ENCODE measurements at places on chromosomes 1 and 21.

- no peak for DNase-seq
These were observed 42.4 kb upstream of the ESRRG start for GRCh38 chr1:216765346-216766300.

DNA sequence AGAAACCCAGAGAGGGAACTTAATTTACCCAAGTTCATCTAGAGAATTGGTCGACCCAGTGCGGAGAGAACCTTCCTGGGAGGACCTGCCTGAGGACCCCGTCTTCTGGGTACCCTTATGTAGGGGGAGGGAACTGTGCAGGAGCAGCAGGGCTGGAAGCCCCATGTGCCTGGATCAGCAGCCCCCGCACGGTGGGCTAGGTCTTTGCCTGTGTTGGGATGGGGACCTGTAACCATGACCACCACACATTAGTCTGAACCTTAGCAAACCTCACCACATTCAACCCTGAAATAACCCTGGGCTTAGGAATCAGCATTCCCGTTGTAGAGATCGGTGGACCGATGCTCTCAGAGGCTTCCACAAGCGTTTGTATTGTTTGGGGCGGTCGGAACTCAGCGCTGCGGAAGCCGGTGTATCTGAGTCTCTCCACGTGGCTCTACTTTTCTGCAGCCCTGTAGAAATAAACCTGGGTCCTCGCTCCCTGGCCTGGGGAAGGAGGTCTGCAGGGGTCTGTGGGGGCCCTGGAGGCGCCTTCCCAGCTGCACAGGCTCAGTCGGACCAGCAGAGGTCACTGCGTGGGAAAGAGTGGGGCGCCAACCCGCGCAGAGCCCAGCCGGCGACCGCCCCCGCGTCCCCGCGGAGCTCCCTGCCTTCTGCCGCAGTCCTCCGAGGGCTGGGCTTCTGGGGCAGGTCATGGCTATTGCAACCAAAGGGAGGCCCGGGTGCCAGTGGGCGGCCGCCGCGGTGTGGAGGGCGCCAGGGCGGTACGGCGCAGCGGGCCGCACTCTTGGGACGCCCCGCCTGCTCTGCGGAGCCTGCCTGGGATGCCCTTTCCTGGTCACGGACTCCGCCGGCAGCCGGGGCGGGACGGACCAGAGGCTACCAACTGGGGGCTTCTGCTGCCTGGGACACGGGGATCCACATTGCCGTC, 36.2 kb upstream of the KCNA10 start:
- peak; percentile 27 for DNase-seq

DNA sequence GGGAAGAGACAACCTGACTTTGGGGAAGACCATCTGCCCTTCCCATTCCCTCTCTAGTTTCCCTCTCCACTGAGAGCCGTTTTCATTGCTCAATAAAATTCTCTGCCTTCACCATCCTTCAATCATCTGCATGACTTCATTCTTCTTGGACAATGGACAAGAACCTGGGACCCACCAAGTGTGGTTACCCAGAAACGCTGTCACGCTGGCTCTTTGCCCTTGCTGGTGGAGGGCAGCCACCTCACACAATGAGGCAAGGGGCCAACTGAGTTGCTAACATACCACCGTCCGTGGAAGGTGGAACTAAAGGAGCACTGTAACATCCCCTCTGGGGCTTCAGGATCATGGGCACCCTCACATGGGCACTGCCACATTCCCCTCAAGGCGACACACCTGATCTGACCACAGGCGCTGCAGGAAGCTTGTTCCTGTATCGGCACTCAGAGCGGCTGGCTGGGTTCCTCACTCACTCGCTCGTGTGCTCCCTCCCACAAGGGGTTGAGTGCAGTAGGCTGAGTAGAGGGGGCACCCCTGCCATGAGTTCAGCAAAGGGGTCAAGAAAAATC, 652.4 kb downstream of the PLPP3 start:
- DNase-seq = no peak

- no peak for DNase-seq
These were observed 65.7 kb upstream of the NEK2 start for GRCh38 chr1:211741116-211741515.

- no peak for DNase-seq
These were observed 1.5 kb downstream of the CD2 start for GRCh38 chr1:116755681-116756080.

- no peak for DNase-seq
These were observed 2.9 kb upstream of the GPR25 start for GRCh38 chr1:200869753-200870391.

- DNase-seq = no peak
These were observed 87.4 kb upstream of the KIF1B start for GRCh38 chr1:10122926-10123325.

GRCh38 chr21:18493422-18493821, 89.8 kb upstream of the TMPRSS15 start:
- DNase-seq = no peak

DNA sequence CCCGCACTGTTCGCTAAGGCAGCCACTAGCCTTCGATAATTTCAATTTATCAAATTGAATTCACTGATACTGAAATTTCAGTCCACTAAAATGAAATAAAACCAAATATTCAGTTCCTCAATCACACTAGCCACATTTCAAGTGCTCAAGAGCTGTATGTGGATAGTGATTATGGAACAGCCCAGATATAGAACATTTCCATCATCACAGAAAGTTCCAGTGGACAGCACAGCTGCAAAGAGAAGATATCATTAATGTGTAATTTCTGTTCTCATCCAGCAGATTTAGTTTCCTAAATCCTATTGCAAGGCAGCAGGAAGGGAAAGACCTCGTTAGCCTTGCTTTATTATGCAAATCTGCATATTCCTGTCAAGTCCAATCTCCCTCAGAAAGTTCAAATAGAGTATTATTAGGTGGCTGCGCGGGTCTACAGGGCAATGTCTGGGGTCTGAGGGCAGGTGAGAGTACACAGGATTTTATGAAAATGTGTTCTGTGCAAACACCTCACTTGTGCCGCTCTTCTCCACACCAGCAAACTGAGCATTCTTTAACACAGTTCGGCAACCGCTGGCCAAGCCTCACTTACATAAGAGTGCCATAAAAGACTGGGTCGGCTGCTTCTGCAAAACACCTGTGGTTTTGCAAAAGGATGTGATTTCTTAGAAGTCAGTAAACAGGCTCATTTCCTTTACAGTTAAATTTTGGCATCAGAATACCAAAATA, 22.4 kb downstream of the CAPZB start:
- DNase-seq = no peak

GRCh38 chr1:199002661-199003060, 363.8 kb downstream of the PTPRC start:
- no peak for DNase-seq

DNA sequence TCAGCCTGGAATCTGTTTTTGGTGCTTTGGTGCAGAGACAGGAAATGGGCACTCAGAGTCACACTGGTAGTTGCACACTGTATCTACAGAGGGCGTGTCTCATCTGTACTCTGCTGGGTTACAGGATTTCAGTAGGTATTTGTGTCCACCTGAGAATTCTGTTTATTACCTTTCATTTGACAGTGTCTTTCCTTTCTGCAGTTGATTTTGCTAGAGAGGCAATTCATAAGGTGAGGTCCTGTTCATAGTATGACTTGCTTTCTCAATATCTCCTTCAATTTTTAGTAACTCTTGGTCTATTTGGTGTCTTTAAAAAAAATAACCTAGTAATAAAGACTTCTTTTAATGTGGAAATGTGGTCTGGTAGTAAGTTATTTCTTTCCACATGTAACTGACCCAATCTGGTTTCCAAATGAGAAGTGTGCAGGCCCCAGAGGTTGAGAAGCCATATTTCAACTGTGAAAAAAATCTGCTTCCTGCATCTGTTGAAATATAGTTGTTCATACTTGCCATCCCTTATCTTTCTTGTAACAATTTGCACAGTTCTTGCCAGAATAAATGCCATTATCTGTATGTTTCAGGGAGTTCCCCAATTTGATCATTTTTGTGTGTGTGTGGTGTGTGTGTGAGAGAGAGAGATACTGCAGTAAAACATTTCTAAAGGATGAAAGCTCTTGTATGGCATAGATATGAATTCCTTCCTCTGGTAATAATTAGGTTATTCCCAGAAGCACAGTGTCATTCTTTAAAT, 78.4 kb upstream of the DNAJC6 start:
- DNase-seq = no peak

DNA sequence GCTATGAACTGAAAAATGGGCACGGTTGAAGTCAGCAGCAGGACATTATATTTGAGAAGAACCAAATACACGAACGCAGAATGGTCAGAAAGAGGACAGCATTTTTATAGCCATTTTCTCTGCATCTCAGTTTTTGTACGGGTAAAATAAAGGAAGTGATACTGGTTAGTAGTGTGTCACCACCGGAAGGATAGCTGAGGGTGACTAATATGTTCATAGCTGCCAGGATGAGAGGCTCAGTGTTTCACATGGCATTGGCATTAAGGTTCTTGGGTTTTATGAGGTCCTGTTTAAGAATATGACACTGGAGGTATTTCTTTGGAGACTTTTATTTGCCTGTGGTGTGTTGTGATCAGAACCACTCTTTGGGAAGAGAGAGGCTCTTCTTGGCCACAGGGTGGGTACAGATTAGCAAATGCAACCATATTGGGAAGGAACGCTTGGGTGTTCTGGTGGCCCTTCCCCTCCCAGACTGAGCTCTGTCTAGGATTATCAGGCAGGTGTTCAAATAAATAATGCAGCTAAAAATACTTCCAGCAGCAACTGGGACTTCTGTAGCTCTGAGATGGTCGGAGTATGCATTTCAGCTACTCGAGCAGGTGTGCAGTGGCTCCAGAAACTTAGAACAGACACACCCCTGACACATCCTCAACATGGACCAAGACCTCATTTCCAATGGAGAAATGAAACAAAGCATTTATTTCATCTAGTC, 158.2 kb downstream of the PBX1 start:
- DNase-seq = no peak

GRCh38 chr1:167797015-167797414, 75.2 kb downstream of the MPZL1 start:
- no peak for DNase-seq

DNA sequence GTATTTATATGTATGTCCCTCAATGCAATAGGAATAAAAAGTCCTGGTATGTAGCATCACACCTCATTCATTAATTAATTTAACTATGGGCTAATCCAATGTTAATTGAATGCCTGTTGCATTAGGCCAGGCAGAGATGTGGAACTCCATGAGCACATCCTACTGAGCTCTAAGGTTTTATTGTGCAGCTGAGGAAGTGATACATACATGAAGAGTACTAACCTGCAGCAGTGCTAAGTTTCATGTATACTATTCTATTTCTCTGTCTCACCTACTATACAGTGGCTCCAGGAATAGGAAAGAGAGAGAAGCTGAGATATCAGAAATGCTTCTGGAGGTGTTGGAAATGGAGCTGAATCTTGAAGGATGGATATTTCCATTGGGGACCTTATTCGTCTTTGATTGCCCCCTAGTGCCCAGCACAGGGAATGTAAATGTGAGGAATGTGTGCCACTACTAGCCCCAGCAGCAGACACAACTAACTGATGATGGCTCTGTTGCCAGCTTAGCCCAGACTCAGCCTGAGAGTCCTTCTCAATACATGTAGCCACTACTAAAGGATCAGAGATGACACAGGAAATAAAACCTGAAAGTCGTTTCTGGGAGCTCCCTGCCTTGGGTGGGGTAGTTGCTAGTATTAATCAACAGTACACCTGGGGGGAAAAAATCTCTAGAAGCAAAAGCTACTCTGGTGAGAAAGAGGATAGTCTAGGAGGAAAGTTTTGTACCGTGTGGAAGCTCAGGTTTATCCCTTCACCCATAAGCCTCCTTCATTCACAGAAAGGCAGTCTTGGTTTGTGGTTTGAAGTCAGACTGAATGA, 173.3 kb upstream of the FOXD3 start:
- DNase-seq = no peak

DNA sequence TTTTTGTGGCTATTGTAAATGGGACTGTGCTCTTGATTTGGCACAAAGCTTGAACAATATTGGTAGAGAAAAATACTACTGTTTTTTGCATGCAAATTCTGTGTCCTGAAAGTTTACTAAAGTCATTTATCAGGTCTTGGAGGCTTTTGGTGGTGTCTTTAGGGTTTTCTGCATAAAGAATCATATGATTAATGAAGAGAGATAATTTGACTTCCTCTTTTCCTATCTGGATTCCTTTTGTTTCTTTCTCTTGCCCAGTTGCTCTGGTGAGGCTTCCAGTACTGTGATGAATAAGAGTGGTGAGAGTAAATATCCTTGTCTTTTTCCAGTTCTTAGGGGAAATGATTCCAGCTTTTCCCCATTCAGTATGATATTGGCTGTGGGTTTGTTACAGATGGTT, 1166.7 kb downstream of the NCAM2 start:
- no peak for DNase-seq

DNA sequence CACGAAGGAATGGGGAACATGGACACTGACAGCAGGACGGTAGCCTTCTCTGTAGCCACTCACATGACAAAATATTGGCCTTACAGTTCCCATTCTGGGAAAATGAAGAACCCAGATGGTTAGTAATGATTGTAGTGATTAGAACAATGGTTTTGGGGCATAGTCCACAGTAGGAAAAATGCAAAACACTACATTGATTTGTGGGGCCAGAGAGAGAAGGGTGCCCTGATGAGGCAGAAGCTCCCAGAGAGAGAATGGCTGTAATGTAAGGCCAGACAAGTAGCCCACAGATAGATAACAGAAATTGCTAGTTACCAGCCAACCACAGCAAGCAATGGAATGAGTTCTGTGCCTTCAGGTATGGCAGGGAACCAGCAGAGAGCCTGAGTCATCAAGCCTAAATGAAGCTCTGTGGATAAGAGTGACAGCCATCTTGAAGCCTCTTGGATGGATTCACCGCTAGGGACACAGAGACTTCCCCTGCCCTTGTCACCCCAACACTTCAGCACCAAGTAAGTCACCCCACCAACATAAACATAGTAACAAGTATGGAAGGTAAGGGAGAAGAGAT, 206.1 kb downstream of the BACH1 start:
- DNase-seq = no peak

DNA sequence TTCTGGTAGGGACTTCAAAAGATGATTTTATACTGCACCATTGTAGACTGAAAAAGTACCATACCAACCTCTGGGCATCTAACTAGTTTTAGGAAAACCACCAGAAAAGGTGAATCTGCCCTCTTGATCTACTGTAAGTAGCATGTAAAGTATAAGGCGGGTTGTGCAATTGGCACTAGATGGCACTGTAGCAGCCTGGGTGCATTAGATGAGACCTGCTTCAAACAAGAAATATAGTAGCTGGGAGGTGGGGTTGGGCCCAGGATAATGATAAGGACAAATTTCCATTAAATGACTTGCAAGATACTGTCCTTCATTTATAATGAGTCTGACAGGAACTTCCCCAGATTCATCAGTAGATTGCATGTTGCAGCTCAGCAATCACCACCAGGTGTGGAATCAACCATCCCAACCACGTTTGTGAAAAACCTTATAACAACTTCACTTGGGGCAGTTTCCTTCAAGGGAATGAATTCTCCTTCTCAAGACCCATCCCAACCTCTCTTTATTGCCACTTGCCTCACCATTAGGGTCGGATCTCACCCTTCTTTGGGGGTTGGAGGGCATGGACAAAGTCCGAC, 37.3 kb upstream of the IL10 start:
- no peak for DNase-seq

GRCh38 chr1:162854245-162854882, 6.6 kb downstream of the CCDC190 start:
- DNase-seq = no peak

Measured in stimulated activated CD8-positive, alpha-beta memory T cell treated with anti-CD3 and anti-CD28 coated beads, Interleukin-7, amount 100 ng/mL, for 1 hour (primary cell).